ENCODE measurements at places on chromosomes 12 and 14. TPM values are rescaled to one million over a fixed set of nuclear protein-coding genes. Genes with fewer than 3 reads are reported as not detected.

The TAS2R13 gene
- 0.97 TPM for total RNA-seq

The SLC25A29 gene
- 108 TPM for total RNA-seq

The C12orf56 gene
- not detected for total RNA-seq

The DHRS2 gene
- 0.44 TPM for total RNA-seq

The PIANP gene
- total RNA-seq, result 0.14 TPM

The TMEM63C gene
- total RNA-seq, result not detected

The RPS6KA5 gene
- 8.8 TPM for total RNA-seq

The CD69 gene
- 1.2 TPM for total RNA-seq

The CTSG gene
- not detected for total RNA-seq

The FZD10 gene
- total RNA-seq, result not detected

The ISCU gene
- 75.0 TPM for total RNA-seq

The CLEC2A gene
- not detected for total RNA-seq

The PAH gene
- total RNA-seq, result not detected

The ENDOU gene
- not detected for total RNA-seq

The TAS2R50 gene
- total RNA-seq, result 1.5 TPM

The SELPLG gene
- total RNA-seq, result 0.62 TPM

The BIN2 gene
- total RNA-seq, result not detected

The FMNL3 gene
- 93.3 TPM for total RNA-seq

The NR1H4 gene
- total RNA-seq, result not detected

The NGB gene
- total RNA-seq, result not detected

The P2RX2 gene
- total RNA-seq, result not detected

The PITPNM2 gene
- total RNA-seq, result 15.9 TPM

The RERG gene
- total RNA-seq, result not detected

The TPH2 gene
- total RNA-seq, result not detected

The SCNN1A gene
- total RNA-seq, result 0.18 TPM

The FERMT2 gene
- 113 TPM for total RNA-seq

The ARHGEF40 gene
- total RNA-seq, result 2.6 TPM

The BHLHE41 gene
- 0.24 TPM for total RNA-seq

The RPGRIP1 gene
- total RNA-seq, result not detected

The COQ5 gene
- total RNA-seq, result 19.7 TPM

The A2M gene
- total RNA-seq, result 6.5 TPM

The ADAM21 gene
- not detected for total RNA-seq

The MGAT4C gene
- total RNA-seq, result not detected

The PLBD1 gene
- 0.14 TPM for total RNA-seq

The TMPRSS12 gene
- not detected for total RNA-seq

The LRP1-AS gene
- total RNA-seq, result not detected

The RFLNA gene
- total RNA-seq, result 19.7 TPM

The SLC7A8 gene
- total RNA-seq, result 1.1 TPM

The MYO1A gene
- not detected for total RNA-seq

The CD163 gene
- not detected for total RNA-seq

The SOS2 gene
- 21.3 TPM for total RNA-seq

The LALBA gene
- total RNA-seq, result not detected

The ADGRD1 gene
- total RNA-seq, result not detected

The RNU4-1 gene
- total RNA-seq, result 7,155 TPM

The SLC5A8 gene
- total RNA-seq, result not detected

The AQP6 gene
- total RNA-seq, result not detected

The LTB4R gene
- 10.5 TPM for total RNA-seq

The KERA gene
- total RNA-seq, result not detected

The SDSL gene
- 5.7 TPM for total RNA-seq

The P3H3 gene
- total RNA-seq, result 92.6 TPM

The DAO gene
- not detected for total RNA-seq

Data from endothelial cell of umbilical vein (primary cell).